ENCODE measurements at places on chromosomes 2 and 18. TPM values are rescaled to one million over a fixed set of nuclear protein-coding genes. Genes with fewer than 3 reads are reported as not detected.

- H3K36me3 ChIP-seq = no peaks in the 10 kb centered on the region
- DNase-seq = no peak
- peaks cover 11% of the 10 kb centered on the region for H3K27me3 ChIP-seq
Observed at GRCh38 chr18:51448949-51449348, 251.5 kb upstream of the MEX3C start.

DNA sequence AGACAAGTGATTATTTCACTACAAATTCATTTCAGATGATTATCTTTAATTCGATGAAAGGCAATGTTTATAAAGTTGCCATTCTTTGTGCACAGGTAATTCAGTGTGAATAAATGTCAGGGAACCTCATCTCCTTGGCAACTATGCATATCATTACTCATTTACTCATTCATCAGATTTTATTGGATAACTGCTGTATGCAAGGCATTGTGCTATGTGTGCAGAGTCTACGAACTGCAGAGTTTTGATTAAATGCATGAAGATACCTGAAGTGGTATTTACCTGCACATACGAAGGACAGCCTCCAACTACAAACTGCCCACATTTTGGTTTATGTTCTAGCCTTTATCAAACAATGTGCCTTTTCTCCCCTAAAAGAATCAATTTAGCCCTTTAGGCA is 3.5 kb downstream of the RND3 start:
- DNase-seq = no peak
- peaks cover 60% of the 10 kb centered on the region for H3K4me1 ChIP-seq
- no peaks in the 10 kb centered on the region for H3K36me3 ChIP-seq
- H3K27me3 ChIP-seq = no peaks in the 10 kb centered on the region
- peak overlapping the region; percentile 95 for H3K27ac ChIP-seq

GRCh38 chr2:166384774-166385173 is 9.0 kb upstream of the SCN9A start:
- DNase-seq = no peak
- H3K27me3 ChIP-seq = no peaks in the 10 kb centered on the region
- no peaks in the 10 kb centered on the region for H3K4me1 ChIP-seq
- H3K4me3 ChIP-seq = no peak overlapping the region

ELOA2 gene
- total RNA-seq = not detected

DNA sequence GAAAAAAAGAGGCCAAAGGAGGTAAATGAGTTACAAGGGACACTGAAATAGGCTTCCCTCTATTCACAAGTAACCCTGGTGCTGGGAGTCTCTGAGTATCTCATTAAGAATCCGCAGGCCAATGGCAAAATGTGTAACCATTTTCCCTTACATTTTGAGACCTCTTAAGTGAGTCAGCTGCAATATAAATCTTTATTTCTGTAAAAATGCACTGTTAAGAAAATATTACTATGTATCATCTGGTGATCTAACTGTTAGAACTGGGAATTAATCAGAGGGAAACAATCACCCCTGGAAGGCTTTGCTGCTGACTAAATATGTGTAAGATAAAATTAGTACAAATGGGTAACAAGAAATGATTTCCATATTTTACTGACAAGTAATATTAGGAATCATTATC is 483.1 kb upstream of the CHST9 start:
- no peaks in the 10 kb centered on the region for H3K27me3 ChIP-seq
- no peak for DNase-seq
- H3K36me3 ChIP-seq = no peaks in the 10 kb centered on the region
- no peak overlapping the region for H3K4me3 ChIP-seq
- no peaks in the 10 kb centered on the region for H3K4me1 ChIP-seq
- H3K27ac ChIP-seq = no peak overlapping the region

- no peak overlapping the region for H3K4me3 ChIP-seq
- H3K4me1 ChIP-seq = no peaks in the 10 kb centered on the region
- H3K36me3 ChIP-seq = no peaks in the 10 kb centered on the region
- H3K27ac ChIP-seq = no peak overlapping the region
Observed at GRCh38 chr2:120622886-120623753, 112.5 kb upstream of the GLI2 start.

SETBP1 gene
- total RNA-seq = 62.5 TPM

DNA sequence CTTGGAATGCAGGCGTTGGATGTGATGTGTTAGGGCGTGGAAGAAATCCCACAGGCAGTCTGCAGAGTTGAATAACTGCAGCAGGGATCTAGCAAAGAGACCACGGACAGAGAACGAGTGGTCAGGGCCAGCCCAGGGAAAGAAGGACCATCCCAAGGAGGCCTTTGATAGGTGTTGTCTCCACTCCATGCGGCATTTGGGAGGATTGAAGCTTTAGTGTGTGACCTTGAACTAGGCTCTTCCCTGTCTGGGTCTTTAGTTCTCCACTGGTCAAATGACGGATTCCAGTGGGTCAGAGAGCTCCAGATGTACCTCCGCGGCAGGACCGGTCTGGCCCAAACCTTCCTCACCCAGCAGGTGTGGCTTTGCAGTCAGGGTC is 18.4 kb downstream of the GREB1 start:
- no peaks in the 10 kb centered on the region for H3K4me1 ChIP-seq
- H3K27ac ChIP-seq = no peak overlapping the region
- H3K4me3 ChIP-seq = no peak overlapping the region
- DNase-seq = no peak
- peaks cover 8% of the 10 kb centered on the region for H3K27me3 ChIP-seq

CRYBA2 gene
- total RNA-seq = not detected

DNA sequence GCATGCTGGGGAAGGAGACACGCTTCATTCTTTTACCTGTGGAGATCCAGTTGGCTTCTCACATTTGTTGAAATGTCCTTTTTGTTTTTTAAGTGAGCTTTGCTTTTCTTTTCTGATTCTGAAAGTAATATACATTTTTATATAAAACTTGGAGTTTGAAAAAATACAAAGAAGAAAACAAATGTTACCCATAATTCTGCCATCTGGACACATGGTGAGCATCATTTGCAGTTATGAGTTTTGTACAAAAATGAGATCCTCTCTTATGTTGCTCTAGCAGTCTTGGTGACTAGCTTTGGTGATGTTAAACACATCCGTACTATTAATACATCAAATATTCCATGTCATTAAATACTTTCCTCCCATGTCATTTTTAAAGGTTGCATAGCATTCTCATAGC is 101.1 kb upstream of the OTOS start:
- no peak overlapping the region for H3K4me3 ChIP-seq
- H3K27ac ChIP-seq = no peak overlapping the region
- H3K4me1 ChIP-seq = peaks cover 11% of the 10 kb centered on the region
- H3K36me3 ChIP-seq = no peaks in the 10 kb centered on the region
- no peak for DNase-seq

CD8B2 gene
- total RNA-seq = 0.13 TPM

SLC4A5 gene
- 1.6 TPM for total RNA-seq

GRCh38 chr2:7880126-7880525 is 801.7 kb upstream of the ID2 start:
- H3K36me3 ChIP-seq = no peaks in the 10 kb centered on the region
- no peaks in the 10 kb centered on the region for H3K4me1 ChIP-seq
- no peaks in the 10 kb centered on the region for H3K27me3 ChIP-seq
- no peak overlapping the region for H3K27ac ChIP-seq
- peak; percentile 29 for DNase-seq

DNA sequence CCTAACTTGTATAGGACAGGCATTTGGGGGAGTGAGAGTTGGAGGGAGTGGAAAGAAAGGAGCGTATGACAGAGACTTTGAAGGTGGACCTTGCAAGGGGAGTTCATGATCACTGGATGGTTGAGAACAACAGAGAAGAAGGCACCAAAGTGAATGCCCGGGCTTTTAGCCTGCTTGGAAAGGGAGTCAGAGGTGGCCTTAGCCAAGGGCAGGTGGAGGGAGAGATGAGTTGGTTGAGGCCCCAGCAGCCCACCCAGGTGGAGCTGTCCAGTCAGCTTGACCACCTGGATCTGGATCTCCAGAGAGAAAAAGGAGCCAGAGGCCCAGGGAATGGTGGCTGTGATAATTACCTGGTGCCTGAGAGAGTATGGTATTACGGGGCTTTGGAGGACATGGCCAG is 73.6 kb downstream of the COA5 start:
- H3K27me3 ChIP-seq = no peaks in the 10 kb centered on the region
- peak; percentile 53 for DNase-seq
- H3K4me3 ChIP-seq = no peak overlapping the region

- no peak within 1 kb of the TSS for H3K27ac ChIP-seq
- no peaks in the 10 kb centered on the region for H3K36me3 ChIP-seq
- DNase-seq = no peak
- H3K4me1 ChIP-seq = peaks cover 93% of the 10 kb centered on the region
- H3K27me3 ChIP-seq = peaks cover 100% of the 10 kb centered on the region
Observed at GRCh38 chr2:236168110-236169080, at the start of gene GBX2. Gene GBX2 (minus strand): TSS chr2:236168386. CDS start chr2:236167971, 415 bp downstream.

SRD5A2 gene
- total RNA-seq = not detected
